ENCODE measurements at places on chromosomes 7 and 10.
A peak's percentile ranks its signal among the peaks of the same experiment; 100 is the strongest.

- DNase-seq = no peak
Measured at GRCh38 chr10:113347508-113347907, 205.3 kb upstream of the HABP2 start.

- DNase-seq = no peak
Measured at GRCh38 chr7:17625043-17625442, 315.3 kb downstream of the SNX13 start.

DNA sequence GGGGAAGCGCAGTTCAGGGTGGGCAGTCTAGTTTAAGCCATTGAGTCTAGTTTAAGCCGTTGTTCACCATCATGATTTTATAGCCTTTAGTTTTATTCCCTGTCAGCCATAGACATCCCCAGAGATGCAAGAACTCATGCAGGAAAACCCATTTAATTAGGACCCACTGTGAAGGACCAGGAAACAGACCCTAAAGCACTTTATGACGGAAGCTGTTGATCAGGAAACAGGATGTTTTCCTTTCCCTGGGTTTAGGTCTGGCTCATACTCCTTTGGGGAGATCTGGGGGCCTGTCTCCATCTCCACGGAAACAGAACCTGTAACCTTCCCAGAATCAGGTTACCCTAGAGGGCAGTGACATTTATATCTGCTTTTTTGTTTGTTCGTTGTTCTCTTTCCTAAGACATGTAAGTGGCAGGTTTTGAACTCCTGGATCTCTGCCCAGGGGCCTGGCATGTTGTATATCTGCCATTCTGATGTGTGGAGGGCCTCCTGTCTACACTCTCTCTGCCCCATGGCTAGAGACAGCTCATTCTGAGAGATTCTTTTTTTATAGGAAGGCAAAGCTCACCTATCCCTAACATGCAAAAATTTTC lies 657.2 kb upstream of the GALNT17 start:
- DNase-seq = no peak

DNA sequence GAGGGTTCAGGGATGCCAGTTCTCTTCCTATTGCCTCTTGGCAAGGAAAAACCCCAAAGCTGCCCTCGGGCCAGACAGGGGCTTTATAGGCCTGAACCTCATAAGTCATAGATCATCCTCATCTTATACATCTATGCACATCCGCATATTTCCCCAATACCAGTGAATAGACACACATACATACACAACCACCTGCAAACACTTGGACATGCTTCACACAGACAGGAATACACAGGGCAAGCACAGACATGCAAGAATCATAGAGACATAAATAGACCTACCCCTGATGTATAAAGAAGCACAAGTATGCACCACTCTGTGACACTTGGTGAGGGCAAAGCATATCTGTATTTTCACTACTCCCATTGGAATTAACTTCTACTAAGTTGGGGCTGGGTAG lies 30.7 kb downstream of the MBL2 start:
- DNase-seq = no peak

- no peak for DNase-seq
Measured at GRCh38 chr10:70564901-70565351, 37.6 kb downstream of the PRF1 start.

DNA sequence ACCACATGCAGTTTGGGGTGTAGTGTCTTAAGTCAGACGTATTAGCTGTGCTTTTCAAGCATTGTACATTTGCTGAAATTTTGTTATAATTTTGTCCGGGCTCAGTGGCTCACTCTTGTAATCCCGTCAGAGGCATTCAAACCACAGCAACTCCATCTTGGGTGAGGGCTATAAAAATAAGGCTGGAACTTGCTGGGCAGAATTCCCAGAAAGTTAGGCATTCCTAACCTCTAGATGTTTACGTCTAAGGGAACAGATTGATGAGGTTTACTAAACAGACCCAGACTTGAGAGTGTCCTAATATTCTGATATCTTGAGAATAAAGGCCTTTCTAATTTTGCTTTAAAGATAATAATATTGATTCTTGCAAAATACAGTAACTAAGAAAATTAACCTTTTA lies 957.8 kb downstream of the NXPH1 start:
- DNase-seq = no peak

- no peak for DNase-seq
Measured at GRCh38 chr10:112967200-112967599, 17.2 kb downstream of the TCF7L2 start.

DNA sequence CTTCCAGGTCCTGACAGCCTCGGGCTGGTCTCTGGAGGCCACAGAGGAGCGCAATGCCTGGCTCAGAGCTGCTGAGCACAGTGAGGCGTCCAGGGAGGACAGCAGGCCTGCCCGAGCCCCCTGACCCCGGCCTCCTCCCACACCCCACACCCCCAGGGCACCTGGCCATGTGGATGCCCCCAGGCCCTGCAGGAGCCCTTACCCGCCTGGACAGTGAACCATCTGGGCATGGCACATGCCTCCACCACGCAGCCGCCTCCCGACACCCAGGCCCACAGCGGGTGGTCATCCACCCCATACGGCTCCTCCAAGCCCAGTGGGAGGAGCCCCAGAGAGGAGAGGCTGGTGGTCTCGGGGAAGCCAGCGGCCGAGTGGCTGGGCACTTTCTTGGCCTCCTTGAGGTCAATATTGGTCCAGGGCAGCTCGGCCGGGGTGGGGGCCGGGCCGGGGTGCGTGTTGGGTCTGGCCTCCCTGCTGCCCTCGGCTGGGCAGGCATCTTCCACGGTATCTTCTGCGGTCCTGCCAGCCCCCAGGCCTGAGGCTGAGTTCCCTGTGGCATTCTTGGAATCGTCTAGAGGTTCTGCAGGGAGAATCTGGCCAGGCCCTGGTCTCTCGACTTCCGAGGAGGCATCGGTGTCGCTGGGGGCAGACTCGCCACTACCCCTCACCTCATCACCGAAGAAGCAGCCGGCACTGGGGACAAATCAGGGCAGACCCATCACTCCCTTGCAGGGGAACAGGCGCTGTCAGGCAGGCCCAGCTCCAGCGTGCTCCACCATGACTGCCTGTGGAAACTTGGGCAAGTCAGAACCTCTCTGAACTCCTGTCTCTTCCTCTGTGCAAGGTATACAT lies 18.6 kb downstream of the TECPR1 start:
- no peak for DNase-seq

DNA sequence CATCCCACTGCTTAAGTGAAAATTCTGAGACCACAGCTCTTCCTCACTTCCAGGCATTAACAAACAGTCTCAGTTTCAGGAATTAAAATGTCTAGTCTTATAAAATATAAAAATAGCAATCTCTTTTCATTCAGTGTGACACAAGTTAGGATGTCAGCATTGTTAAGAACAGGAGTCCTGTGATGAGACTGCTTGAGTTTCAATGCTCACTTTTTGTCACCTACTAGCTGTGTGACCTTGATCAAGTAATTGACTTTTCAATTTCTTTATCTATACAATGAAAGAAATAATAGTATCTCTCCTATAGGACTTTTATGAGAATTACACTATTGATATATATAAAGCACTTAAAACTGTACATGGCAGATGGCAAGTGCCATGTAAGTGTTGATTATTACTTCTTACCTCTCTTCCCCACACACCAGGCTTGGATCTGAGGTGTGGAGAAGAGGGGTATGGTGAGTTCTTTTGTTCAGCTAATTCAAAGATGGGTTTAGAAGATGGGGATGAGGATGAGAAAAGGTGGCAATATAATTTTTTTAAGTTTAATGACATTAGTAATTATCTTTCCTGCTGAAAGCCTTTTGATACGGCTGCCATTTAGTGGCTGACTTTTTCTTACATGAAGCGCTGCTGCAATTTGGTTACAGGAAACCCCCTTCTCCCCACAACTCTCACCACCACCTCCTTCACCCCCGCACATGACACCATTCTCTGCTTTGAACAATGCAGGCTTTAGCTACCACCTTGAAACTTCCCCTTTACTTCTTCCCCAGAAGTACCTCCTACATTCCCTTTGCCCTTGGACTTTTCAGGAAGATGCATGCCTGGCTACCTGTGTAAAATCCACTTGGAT lies 20.8 kb upstream of the HYAL4 start:
- DNase-seq = no peak

DNA sequence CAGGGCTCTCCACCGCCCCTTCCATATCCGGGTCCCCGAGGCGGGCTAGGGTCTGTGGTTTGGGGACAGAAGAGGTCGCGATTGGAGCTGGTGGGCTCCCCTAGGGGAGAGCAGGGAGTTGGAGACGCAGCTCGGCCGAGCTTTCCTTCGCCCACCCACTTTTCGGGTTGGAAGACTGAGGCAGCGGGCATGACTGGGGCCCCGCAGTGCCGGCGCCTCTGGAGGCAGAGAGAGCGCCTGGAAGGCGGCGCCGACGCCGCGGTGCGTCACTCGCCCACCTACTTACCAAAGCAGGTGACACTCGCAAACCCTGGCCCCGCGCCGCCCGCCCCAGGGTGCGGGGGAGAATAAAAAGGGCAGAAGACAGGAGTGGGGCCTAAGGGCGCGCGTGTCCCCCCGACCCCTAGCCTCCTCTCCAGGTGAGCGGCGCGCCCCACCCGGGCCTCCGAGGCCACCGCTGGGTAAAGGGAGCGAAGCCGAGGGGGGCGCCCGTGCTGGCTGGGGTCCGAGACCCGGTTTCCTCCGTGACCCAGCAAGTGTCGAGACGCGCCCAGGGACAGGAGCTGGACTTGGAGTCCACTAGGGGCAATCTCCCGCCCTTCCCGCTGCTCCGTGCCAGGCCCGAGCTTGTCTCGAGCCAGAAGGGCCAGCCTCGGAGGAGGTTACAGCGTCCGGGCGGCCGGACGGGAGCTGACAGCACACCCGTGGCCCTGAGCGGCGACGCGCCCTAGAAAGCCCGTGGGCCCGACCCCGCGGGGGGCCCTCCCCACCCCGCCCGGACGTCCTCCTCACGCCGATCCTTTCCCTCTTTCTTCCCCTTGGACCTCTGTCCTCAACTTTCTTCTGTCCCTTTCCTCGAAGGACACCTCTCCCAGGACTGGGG lies 34.4 kb upstream of the GRID1 start:
- no peak for DNase-seq

- no peak for DNase-seq
Measured at GRCh38 chr10:113857210-113857609, 2.7 kb downstream of the NHLRC2 start.

DNA sequence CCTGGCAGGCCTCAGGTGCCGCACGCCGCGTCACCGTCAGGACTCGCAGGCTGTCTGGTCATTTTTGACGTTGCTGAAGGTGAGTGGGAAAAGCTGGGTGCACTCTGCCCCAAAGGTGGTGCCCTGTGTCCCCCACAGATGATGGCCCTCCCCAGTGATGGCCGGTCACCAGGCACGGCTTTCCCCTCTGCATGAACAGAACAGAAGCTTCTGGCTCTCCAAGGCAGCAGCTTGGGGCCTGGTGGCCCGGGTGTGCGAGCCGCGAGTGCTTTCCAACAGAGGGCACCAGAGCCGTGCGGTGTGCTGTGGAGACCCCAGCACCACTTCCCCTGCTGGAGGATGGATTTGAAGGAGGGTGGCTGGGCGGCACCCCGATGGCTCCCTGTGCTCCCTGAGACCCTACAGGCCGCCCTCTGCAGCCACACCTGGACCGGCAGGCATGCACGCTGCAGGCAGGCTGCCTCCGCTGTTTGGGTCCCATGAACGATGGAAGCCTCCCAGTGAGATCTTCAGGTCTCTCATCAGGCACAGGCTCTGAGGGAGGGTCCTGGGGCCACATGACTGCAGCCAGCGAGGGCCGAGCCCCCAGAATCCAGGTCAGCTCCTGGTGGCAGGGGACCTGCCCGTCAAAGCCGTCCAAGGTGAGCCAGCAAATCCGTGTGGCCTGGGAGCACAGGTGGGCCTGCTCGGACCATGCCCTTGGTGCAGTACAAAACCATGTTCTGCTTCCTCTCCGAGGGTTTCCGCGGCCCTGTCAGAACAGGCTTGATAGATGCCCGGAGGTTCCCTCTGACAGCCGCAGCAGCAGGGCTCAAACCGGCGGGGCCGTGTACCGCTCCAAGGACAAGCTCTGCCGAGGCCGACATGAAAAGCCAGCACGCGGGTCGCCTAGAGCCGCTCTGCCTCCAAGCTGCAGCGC lies 195.4 kb downstream of the EBF3 start:
- DNase-seq = peak; percentile 11

DNA sequence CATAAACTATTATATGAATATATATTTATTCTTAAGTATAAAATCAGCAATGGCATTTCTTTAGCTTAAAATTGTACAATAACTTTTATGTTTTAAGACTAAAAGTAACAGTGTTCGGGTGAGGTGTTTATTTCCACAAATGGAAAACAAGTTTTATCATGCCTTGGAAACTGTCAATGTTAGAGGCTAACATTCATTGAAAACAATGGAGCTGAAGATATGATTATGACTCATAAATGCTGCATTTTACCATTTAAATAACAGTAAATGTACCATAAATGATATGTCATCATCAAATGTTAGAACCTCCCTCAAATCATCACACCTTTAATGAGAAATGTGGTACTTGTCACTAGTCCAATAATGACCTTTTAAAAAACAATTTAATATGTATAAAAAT lies 897.3 kb downstream of the PCDH15 start:
- DNase-seq = no peak

GRCh38 chr10:106189292-106189691 lies 975.2 kb downstream of the SORCS1 start:
- peak; percentile 30 for DNase-seq

DNA sequence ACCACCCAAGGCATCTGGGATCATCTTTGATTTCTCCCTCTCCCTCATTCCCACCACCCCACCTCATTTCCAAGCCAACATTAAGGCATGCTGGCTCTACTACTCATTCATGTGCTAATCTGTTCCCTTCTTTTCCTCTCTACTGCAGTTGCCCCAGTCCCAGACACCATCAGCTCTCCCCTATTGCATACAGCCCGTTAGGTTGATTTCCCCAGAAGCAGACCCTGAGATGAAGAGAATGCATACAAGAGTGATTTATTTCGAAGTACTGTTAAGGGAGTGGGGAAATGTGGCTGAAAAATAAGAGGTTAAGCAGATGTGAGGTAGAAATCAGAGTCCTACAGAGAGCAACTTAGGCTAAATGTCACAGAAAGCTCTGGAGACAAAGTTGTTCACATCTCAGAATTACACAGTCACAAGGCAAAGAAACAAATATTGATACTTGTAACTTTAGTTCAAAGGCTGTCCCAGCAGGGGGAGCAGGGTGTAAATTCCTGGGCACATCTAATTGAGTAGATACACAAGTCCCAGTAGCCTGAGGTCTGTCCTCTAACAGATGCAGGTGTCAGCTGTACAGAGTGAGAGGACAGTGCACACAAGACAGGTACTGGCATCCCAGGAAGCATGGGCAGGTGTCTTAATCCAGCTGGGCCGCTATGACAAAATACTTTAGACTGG lies 20.9 kb downstream of the AKR1D1 start:
- no peak for DNase-seq

- no peak for DNase-seq
Measured at GRCh38 chr10:80971461-80971860, 433.8 kb downstream of the SH2D4B start.

DNA sequence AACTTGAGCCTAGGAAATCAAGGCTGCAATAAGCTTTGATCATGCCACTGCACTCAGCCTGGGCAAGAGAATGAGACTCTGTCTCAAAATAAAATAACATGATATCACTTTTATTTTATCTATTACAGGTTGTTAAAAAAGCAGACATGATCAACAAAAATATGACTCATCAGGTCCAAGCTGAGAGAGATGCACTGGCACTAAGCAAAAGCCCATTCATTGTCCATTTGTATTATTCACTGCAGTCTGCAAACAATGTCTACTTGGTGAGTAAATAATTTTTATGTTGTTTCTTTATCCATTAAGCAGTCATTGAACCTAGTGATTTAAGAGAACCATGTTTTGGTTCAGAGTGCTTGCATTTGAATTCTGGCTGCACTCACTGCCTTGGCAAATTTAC lies 3.3 kb downstream of the MASTL start:
- no peak for DNase-seq

- DNase-seq = no peak
Measured at GRCh38 chr10:86099542-86100334, 266.9 kb downstream of the GRID1 start.

Measured in neuronal stem cell (in vitro differentiated cells).